Hematopoietic multipotent progenitor cell (in vitro differentiated cells): ENCODE measurements at places on chromosomes 12 and 14. TPM values are rescaled to one million over a fixed set of nuclear protein-coding genes. Genes with fewer than 3 reads are reported as not detected.

The NFATC4 gene
- 0.54 TPM for total RNA-seq

The TESPA1 gene
- total RNA-seq, result 342 TPM

The RERG gene
- total RNA-seq, result under 0.01 TPM

The RASSF8 gene
- total RNA-seq, result 3.8 TPM

The KRT3 gene
- total RNA-seq, result not detected

The VWF gene
- total RNA-seq, result 13.5 TPM

The E2F7 gene
- 0.27 TPM for total RNA-seq

The MGST1 gene
- total RNA-seq, result 17.2 TPM

The PSMD9 gene
- total RNA-seq, result 39.3 TPM

The OVCH1 gene
- not detected for total RNA-seq

The PRB2 gene
- total RNA-seq, result not detected

The NAV3 gene
- under 0.01 TPM for total RNA-seq

The TPH2 gene
- not detected for total RNA-seq

The FKBP11 gene
- 8.6 TPM for total RNA-seq
